Fibroblast of lung (primary cell): ENCODE measurements at places on chromosomes 3 and 15. TPM values are rescaled to one million over a fixed set of nuclear protein-coding genes. Genes with fewer than 3 reads are reported as not detected.
A peak's percentile ranks its signal among the peaks of the same experiment; 100 is the strongest.

- no peak overlapping the region for H3K27ac ChIP-seq
- no peaks in the 10 kb centered on the region for H3K36me3 ChIP-seq
- peak; percentile 28 for DNase-seq
- no peaks in the 10 kb centered on the region for H3K4me1 ChIP-seq
Measured at GRCh38 chr3:148924562-148924961, 59.5 kb downstream of the CPA3 start.

DNA sequence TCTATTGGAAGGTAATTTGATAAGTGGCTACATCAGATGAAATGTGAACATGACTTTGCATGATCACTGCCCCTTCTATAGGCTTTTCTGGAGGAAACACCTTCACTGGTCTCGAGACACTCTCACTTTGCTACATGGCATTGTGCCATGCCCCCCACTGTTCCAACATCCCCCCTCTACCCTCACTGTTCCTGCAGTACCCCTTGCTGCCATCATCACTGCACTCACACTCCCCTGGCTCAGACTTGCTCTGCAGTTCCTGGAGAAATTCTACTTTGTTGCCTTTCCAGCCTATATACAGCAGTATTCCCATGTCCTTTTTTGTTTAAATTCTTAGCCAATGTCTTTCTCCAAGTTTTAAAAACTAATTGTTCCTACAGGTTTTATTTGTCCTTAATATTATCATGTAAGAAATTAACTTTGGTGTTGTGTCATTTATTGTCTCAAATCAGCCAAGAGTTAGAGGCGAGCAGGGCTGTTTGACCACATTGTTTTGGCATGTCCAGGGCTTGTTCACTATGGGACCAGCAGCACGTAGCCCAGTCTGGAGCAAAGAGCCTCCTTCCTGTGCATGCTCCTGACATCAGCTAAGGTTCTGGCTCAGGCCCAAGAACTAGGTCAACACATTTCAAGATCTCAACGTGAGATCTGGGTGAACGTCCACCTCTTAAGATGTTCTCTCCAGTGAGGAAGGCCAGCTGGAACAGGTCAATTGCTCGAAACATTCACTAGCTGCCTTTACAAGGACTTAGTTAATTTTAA lies 246.4 kb downstream of the SLC9A9 start:
- H3K36me3 ChIP-seq = no peaks in the 10 kb centered on the region
- DNase-seq = peak; percentile 79
- no peak overlapping the region for H3K27ac ChIP-seq

GRCh38 chr15:52518487-52519371 lies 10.0 kb downstream of the MYO5A start:
- H3K4me1 ChIP-seq = no peaks in the 10 kb centered on the region
- no peaks in the 10 kb centered on the region for H3K36me3 ChIP-seq
- no peak for DNase-seq
- no peak overlapping the region for H3K4me3 ChIP-seq
- H3K27me3 ChIP-seq = no peaks in the 10 kb centered on the region

BNC1 gene
- 5.7 and 14.8 TPM in 2 replicates for polyA plus RNA-seq

CALML4 gene
- 1.5 and 2.0 TPM in 2 replicates for polyA plus RNA-seq
